SW 1271 (cell line): ENCODE measurements at places on chromosomes 5 and 9.

GRCh38 chr5:88722546-88723073 lies 160.4 kb downstream of the MEF2C start:
- no peak for DNase-seq

GRCh38 chr5:7218141-7218540 lies 177.8 kb upstream of the ADCY2 start:
- DNase-seq = no peak

GRCh38 chr9:15211160-15211814 lies 95.7 kb downstream of the TTC39B start:
- DNase-seq = peak; percentile 0

DNA sequence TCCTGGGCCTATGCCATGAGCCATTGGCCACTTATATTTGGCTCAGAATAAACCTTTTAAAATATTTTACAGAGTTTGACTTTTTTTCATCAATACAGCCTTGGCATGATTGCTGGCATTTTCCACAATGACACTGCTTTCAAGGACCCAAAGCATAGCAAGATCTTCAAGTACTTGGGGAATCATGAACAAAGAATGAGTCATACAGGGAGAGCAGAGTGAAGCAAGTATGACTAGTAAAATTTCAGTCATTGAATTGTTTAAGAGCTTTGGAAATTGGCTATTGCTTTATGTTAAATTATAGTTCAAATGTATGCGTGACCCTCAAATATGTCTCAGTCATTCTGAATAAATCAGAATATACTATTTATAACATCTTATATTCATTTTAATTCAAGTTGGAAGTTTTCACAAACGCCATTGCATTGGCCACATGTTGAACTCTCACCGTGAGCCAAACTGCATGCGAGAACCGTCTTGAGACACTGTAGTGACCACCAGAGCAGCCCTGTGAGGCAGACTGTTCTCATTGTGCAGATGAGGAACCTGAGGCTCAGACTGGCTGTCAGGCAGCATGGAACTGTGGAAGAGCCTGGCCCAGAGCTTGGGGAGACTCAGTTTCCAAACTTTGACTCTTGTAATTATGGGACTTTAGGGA lies 52.9 kb downstream of the GDNF start:
- DNase-seq = no peak

GRCh38 chr9:130522233-130522808 lies 57.1 kb upstream of the FUBP3 start:
- DNase-seq = no peak
